Activated T-cell treated with anti-CD3 and anti-CD28 coated beads for 48 hours (primary cell): ENCODE measurements at places on chromosomes 13 and 19.

DNA sequence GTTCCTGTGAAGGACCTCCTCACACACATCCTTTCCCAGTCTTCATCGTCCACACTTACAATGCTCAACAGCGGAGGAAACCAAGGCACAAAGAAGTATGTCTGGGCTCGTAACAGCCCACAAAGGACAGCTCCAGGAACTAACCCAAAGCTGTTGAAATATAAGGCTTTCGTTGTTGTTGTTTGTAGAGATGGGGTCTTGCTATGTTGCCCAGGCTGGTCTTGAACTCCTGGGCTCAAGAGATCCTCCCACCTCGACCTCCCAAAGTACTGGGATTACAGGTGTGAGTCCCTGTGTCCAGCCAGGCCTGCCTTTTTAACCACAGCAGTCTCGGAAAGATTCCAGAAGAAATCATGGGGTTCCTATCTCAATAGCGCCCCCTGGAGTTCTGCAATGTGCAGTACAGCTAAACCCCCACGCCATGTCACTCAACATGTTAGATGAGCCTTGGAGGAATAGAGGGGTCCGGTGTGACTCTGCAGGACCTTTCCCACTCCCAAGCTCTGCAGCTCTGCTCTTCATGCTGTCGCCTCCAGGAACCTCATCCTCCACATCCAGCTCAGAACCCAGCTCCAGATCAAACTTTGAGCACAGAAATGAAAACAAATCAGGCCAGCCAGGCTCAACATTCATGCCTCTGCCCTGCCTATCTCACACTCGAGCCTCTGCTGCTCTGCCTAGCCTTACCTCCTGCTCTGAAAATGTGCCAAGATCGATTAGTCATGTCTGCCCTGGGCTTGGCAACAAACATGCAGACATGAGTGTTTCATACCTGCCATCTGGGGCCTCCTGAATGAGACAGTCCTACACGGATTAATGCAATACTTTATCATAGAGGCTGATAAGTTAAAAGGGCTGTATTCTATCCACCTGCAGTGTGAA, 7.5 kb downstream of the PLA2G4C start:
- DNase-seq = no peak

DNA sequence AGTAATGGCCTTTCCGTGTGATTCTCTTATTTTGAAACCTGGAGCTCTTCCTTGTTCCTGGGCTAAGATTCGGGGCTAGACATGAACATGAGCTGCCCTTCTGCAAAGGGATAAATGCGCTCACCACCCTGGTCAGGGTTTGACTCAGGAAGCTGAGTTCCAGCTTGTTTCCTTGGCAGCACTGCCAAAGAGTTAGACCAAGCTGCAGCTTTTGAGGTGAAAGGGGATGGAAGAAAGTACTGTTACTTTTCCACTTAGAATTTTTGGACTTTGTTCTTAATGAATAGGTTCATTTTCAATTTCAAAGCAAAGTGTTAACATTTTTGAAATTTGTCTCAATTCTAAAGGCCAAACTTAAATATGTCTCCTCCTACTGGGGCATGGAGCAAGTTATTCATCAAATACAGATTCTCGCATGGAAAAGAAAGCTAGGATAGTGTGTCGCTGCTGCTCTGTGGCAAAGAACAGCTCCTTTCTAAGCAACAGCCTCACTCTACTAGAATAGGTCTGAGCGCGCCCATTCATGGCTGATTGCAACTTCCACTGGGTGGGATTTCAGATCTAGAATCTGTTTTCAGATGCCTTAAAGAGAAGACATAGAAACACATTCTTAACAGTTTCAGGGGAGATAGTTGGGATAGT, 2.2 kb downstream of the RGCC start:
- DNase-seq = no peak

GRCh38 chr13:102399791-102400674, 1.8 kb downstream of the FGF14 start:
- no peak for DNase-seq

- no peak for DNase-seq
Measured at GRCh38 chr13:63629591-63629990, 2213.9 kb upstream of the PCDH20 start.

- no peak for DNase-seq
Measured at GRCh38 chr19:4705413-4706131, 18.1 kb downstream of the DPP9 start.

DNA sequence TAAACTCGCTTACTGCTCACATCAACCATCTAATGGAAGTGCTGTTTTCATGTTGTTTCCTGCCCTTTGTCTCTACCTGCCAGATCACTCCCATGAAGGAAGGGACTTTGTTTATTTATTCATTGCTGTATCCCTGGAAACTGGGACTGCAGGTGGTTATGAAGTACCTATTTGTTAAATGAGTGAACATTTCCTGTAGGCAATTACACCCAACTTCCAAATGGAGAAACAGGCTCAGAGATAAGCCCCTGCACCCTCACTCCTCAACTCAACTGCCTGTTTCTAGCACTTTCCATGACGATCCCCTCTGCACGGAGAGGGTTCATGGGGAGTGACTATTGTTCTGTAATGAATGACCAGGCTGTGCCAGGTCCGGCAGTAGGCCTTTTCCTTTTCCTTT, 1.9 kb upstream of the SELENOW start:
- no peak for DNase-seq

- DNase-seq = no peak
Measured at GRCh38 chr13:111620166-111620565, 299.7 kb downstream of the TEX29 start.

DNA sequence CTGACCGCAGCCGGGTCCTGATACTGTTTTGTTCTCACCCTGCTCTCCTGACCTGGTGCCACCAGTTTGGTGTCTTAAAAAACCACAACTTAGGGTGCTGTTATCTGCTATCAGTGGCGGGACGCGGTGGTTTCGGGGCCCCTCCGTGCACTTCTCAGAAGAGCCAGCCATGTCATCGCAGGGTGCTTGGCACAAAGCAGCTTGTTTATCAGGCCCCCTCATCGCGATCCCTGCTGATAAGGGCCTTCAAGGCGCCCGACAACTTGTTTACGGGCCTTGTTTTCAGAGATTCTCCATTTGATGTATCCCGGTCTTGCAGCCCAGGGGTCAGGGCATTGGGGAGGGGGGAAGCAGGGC, 58.1 kb upstream of the KLF2 start:
- peak; percentile 46 for DNase-seq

- peak; percentile 41 for DNase-seq
Measured at GRCh38 chr19:4379383-4380253, 20.7 kb downstream of the SH3GL1 start.

- no peak for DNase-seq
Measured at GRCh38 chr13:37014609-37015008, 14.0 kb downstream of the EXOSC8 start.

- no peak for DNase-seq
Measured at GRCh38 chr19:47531640-47532387, 17.0 kb upstream of the NAPA start.

DNA sequence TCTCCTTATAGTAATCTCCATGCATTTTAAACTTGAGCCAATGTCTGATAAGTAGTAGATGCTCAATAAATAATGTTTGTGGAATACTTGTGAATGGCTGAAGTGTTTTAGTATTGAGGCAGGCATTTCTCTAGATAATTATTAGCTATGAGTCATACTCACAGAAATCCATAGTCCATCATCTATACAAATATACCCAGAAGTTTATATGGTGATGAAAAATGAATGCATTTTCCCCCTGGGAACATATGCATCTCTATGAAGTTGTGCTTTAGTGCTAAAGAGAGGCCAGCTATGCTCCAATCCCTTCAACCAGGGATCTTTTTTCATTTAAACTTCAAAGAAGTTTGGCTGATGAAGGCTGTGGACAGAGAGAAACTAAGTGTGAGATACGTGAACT, 17.2 kb downstream of the MBNL2 start:
- no peak for DNase-seq

GRCh38 chr19:13083627-13084026, 19.0 kb downstream of the LYL1 start:
- DNase-seq = no peak

DNA sequence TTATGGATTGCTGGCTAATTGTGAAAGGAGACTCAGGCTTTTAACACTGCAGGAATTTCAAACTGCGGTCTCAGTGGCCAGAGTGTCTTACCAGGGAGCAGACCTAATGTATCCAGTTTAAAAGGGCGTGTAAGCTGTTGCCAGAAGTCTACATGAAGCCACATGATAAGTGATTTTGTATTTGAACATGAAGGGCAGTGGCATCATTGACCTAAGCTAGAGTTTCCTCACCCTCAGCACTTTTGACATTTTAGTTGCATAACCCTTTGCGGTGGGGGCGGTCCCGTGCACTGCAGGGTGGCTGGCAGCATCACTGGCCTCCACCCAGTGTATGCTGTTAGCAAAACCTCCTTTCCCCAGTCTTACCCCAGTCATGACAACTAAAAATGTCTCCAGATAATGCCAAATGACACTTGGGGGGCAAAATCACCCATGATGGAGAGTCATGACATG, 23.7 kb upstream of the GPR18 start:
- no peak for DNase-seq

GRCh38 chr19:49520705-49521319, 7.0 kb upstream of the RCN3 start:
- no peak for DNase-seq

GRCh38 chr13:109764470-109765291, 21.7 kb downstream of the IRS2 start:
- no peak for DNase-seq

GRCh38 chr19:55303477-55303876, 19.7 kb downstream of the BRSK1 start:
- no peak for DNase-seq

DNA sequence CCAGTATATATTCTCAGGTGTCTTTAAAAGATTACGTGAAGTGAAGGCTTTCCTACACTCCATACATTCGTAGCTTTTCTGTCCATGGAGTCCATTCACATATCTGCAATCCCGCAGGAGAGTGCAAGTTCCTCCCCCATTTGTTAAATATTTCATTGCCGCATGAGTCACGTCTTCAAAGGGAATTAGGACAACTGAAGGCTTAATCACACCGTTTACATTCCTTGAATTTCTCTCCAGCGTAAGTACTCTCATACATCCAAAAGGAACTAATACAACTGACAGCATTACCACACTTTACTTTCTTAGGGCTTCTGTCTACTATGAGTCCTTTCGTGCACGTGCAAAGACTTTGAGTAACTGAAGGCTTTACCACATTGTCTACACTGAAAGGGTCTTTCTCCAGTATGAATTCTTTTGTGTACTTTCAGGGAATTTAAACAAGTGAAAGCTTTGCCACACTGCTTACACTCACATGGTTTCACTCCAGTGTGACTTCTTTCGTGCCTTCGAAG, 29.0 kb upstream of the ZNF564 start:
- no peak for DNase-seq

DNA sequence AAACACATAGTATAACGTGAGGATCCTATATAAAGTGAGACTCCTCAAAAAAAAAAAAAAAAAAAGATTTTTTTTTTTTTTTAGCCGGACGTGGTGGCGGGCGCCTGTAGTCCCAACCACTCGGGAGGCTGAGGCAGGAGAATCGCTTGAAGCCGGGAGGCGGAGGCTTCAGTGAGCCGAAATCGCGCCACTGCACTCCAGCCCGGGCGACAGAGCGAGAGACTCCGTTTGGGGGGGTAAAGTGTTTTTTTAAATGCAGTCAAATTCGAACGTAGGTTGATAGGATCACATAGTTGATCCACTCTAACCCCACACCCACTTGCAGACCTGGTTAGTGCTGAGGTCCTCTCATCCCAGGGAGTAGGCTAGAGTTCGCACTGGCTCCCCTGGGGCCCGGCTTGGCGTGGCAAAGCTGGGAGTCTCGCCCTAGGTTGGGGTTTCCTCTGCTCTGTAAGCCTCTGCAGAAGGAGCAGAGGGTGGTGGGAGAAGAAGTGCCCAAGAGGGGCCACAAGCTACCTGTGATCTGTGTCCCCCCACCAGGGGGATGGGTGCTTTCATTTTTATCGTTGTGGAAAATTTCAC, 6.5 kb downstream of the RNF225 start:
- no peak for DNase-seq

- no peak for DNase-seq
Measured at GRCh38 chr19:45526143-45526542, 18.9 kb downstream of the VASP start.

- no peak for DNase-seq
Measured at GRCh38 chr13:96090240-96091101, 564 bp downstream of the HS6ST3 start.

GRCh38 chr19:3470500-3471128, 9.7 kb downstream of the SMIM24 start:
- no peak for DNase-seq

DNA sequence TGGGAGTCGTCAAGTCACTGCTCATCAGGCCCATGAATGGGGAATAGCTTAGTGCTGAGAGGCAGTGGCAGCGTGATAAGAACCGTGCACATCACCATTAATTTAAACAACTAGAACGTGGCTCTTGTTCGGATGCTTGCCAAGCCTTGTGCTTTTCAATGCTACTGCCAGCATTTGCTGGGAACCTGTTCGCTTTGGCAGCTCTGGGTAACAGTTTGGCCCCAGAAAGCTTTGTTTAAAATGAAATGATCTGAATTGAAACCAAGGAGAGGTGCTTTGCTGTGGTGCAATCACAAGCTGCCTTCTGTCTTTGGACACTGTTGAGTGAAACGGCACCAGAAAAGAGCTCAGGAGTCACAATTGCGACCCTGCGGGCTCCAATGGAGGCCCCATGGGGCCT, 53.5 kb upstream of the OLFM4 start:
- DNase-seq = no peak

- DNase-seq = peak; percentile 46
Measured at GRCh38 chr13:76879203-76879882, 6.9 kb downstream of the KCTD12 start.

GRCh38 chr19:48403606-48404005, 10.1 kb downstream of the GRIN2D start:
- no peak for DNase-seq

GRCh38 chr13:102131246-102131645, 270.6 kb downstream of the FGF14 start:
- no peak for DNase-seq

- DNase-seq = no peak
Measured at GRCh38 chr13:51541809-51542258, 42.4 kb upstream of the WDFY2 start.
